Effector CD8-positive, alpha-beta T cell (primary cell): ENCODE measurements at places on chromosomes 12 and 14.

GRCh38 chr14:81162941-81163340 is 57.8 kb downstream of the GTF2A1 start:
- DNase-seq = no peak

GRCh38 chr14:73786636-73787485 is 64.8 kb upstream of the PTGR2 start:
- DNase-seq = peak; percentile 21

- DNase-seq = no peak
Observed at GRCh38 chr14:33237115-33237740, 298.5 kb downstream of the NPAS3 start.

GRCh38 chr12:112163471-112163991 is 38.2 kb downstream of the TRAFD1 start:
- no peak for DNase-seq

DNA sequence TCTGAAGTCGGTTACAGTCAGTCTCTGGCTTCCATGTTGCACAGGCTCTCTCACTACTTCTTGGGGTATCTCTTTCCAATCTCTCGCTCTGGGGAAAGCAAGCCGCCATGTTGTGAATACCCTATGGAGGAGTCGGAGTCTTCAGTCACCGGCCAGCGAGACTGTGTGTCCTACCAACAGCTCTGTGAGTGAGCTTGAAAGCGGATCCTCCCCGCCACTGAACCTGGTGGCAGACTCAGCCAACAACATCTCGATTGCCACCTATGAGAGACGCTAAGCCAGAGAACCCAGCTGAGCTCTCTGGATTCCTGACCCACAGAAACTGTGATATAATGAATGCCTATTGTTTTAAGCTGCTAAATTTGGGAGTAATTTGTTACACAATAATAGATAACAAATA is 51.5 kb downstream of the SLC15A4 start:
- DNase-seq = no peak

GRCh38 chr14:99479906-99480869 is at the start of gene SETD3:
SETD3 (minus strand) TSS chr14:99480859; CDS start chr14:99465805, 15,054 bp downstream.
- DNase-seq = peak; percentile 30

GRCh38 chr12:19003141-19003540 is 126.4 kb upstream of the PLEKHA5 start:
- no peak for DNase-seq

- DNase-seq = no peak
Observed at GRCh38 chr14:99098199-99098598, 173.8 kb downstream of the BCL11B start.

GRCh38 chr12:2092354-2092753 is 39.6 kb downstream of the CACNA1C start:
- DNase-seq = no peak

GRCh38 chr12:26595806-26596205 is 237.2 kb downstream of the ITPR2 start:
- DNase-seq = no peak

GRCh38 chr14:49479432-49479831 is 106.7 kb downstream of the RPS29 start:
- no peak for DNase-seq

DNA sequence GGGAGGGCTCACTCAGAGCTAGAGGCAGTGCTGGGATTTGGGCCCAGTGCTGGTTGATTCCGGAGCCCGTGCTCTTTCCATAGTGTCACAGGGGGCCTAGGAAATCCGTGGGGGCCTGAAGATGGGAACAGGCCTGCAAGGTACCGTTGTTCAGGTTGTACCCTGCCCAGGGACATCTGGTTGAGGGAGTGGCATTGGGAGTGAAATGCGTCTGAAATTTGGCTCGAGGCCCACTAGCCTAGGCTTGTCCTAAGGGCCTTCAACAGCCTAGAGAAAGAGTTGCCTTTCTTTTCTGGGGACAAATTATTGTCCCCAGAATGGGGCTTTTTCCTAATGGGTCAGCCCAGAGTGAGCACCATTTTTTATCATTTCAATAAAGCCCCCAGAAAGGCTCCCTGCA is 26.4 kb upstream of the FAM222A start:
- DNase-seq = no peak

DNA sequence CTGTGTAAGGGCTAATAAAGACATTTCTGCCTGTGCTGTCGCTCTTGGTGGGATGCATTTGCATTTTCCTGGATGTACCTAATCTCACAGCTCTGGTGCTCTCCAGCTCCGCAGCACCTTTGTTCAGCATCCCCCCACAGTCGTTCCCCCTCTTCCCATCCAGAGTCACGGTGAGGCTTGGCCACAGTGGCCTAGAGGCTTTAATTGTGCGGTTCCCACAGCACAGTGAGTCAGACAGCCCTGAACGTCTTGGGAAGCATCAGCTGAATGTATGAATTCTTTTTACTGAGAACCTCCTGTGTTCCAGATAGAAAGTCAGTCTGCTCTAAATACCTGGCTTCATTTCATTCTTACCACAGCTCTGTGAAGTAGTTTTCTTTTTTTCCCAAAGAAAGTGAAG is 28.7 kb downstream of the MLXIP start:
- no peak for DNase-seq

DNA sequence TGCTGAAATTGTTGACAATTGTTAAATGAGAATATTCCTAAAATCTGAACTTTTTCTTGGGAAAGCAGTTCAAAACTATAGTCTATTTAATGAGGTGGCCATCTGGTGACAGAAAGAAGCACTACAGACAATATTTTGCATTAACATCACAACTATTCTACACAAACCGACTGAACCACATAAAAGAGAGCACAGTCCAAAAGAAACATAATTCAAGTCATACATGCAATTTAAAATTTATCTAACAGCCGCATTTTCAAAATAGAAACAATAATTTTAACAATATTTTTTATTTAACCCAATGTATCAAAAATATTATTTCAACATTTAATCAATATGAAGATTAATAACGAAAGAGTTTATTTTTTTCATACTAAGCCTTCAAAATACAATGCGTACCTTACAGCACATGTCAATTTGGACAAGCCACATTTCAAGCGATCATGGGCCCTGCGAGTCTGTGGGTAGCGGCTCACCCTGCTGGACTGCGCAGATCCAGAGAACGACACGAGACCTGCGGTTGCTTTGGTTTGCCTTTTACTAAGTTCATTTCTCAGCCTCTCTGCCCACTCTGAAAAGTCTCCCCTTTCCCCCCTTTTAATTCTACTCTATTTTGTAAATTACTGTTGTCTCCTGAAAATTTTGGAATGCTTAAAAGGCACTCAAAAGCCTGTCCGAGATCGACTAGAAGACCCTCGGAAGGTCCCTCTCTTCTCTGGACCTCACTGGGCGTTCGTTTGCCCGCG is 947 bp upstream of the LRRC9 start:
- DNase-seq = no peak

GRCh38 chr14:45793081-45793480 is 540.1 kb upstream of the MIS18BP1 start:
- no peak for DNase-seq
